NCI-H2081 treated with DMSO at 0.1 percent for 48 hours (cell line): ENCODE measurements at places on chromosomes 16 and 17.

- no peak for DNase-seq
Measured at GRCh38 chr16:11418506-11418905, 73.2 kb downstream of the RMI2 start.

DNA sequence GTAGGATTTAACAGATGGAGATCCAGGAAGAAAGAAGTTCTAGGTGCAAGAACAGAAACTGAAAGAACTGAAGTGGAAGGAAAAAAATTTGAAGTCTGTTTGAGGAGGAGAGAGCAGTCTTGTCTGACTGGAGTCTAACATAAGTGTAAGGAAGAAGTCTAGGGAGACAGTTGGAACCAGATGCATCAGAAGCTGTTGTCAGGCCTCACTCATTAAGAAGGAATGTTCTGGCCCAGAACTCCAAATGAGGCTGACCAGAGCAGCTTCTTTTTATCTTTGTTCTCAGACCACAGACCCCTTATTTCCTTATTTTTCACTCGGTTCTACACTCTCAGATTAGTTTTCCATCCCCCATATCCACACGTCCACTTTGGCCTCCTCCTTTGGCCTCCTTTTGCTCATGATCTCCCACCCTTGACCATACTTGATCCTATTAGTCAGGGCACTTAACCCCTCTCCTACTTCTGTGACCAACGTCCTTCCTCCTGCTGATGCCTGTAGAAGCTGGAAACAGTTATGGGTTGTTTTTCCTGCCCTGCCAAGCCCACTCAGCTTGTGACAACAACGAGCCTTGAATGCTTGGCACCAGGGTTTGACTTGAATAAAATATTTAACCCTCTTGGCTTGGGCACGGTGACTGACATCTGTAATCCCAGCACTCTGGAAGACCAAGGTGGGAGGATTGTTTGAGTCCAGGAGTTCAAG is 7.0 kb upstream of the MYH2 start:
- no peak for DNase-seq

DNA sequence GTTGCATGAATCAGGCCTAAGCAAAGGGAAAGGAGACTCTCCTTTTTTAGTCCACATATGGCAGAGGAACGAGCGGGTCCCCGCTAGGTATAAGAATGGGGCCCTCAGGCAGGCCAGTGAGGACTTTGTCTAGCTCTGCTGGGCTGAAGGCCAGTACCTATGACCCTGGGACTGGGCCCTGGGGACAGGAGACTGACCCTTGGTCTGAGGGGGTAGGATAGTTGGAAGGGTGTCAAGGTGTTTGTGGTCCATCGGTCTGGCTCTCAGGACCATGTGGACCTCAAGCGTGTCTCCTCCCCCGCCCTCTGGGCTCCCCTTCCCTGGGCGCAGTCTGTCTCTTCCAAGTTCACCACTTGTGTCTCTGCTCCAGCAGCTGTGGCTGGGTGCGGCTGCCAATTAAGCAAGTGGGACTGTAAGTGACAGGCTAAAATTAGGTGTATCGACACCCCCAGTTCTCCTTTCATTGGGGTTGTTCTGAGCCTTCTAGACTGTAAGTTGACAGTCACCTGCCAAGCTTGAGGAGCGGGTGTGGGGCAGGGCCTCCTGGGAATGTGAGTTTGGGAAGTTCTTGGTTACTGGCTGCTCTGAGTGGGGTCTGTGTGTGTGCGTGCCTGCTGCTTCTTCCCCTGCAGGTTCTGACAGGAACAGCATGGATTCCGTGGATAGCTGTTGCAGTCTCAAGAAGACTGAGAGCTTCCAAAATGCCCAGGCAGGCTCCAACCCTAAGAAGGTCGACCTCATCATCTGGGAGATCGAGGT is 24.5 kb downstream of the AKAP1 start:
- DNase-seq = no peak

DNA sequence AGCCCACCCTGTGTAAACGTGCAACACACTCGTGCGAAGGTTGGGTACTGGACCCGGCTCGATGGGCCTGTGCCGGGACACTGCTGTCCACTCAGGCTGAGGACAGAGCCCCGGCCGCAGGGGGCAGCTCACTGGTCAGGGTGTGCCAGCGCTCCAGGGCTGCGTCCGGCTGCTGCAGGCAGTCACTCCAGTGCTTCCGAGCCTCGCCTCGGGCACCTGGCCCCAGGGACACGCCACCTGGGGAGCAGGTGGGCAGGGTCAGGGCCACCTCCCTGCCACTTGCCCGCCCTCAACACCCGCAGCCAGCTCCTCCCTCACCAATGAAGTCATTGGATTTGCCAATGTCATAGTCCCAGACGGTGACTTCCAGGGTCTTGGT is 4.7 kb downstream of the DOC2A start:
- DNase-seq = no peak

- DNase-seq = no peak
Measured at GRCh38 chr16:12330946-12331345, 354.4 kb downstream of the SNX29 start.

DNA sequence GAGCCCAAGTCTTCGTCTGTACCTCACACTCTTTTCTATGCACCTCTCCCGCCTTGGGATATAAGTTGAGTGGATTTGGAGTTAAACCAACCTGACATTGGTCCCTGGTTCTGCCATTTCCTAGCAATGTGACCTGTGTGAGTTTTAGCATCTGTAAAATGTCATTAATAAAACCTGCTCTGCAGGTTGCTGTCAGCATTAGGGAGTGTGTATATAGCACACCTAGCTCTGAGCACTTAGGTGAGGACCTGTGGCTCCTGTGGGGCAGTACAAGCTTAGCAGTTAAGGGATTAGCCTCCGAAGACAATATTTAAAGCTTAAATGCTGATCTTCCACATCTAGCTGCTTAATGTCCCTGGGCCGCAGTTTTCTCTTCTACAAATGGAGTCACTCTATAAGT is 248.0 kb downstream of the TMEM114 start:
- no peak for DNase-seq

DNA sequence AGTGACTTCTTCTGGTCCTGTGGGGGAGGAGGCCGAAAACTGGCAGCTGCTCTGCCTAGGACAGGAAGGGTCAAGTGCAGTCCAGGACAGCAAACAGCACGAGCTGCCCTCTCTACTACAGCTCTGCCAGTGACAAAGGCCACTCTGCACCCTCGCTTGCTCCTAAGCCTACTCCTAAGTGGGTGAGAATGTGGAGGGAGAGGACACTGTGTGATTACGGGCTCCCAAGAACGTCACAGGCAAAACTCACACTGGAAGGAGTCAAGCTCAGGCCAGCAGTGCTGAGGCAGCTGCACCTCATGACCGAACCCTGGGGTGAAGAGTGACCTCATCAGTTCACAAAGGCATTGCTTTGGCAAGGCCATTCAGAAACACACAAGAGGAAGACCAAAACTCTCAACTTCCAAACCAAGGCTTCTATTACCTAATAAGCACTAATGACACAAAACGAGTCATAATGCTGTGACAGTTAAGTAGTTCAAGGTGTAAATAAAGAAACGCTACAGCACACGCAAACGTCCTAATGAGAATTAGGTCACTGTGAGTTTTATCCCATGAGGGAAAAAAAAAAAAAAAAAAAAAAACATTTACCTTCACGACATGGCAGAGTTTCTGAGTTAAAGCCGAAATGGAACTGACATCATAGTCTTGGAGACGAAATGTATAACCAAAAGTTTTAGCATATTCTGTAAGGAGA is 35.1 kb downstream of the MARF1 start:
- DNase-seq = no peak

- DNase-seq = no peak
Measured at GRCh38 chr16:88509749-88510069, 56.6 kb downstream of the ZFPM1 start.

DNA sequence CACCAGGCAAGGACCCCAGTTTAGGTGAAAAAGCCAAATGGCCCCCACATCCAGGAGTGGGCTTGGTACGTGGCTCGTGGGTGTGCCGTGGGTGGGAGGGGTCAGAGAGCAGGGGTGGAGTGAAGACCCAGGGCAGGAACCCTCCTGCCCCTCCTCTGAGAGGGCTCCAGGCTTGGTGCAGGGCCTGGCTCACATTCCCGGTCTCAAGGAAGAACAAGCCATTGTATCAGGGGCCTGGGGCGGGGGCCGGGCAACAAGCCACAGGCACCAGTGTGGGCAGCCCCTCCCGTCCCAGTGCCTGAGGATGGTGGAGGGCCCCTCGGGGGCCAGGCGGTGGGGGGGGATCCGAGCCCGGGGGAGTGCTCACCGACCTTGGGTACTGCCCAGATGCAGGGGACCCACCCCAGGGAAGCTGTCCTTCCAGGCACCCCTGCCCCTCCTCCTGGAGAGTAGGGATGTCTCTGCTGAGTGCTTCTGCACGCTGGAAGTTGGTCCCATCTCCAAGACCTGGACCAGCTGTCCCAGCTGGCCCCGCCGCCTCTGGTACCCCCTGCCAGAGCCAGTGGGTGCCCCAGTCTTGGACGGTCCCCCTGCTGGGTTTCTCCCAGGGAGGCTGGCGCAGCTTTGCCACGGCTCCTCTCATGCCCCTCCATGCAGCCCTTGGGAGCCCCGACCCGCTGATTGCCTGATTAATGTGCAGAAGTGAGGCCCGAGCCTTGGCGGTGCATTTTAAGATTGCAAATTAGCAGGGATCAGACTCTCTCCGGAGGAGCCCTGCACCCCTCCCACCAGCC is 83.7 kb downstream of the RTN4RL1 start:
- no peak for DNase-seq
